ENCODE measurements at places on chromosomes 5 and 9. TPM values are rescaled to one million over a fixed set of nuclear protein-coding genes. Genes with fewer than 3 reads are reported as not detected.

Gene FAM53C
- total RNA-seq = 19.5 TPM

Gene PDGFRB
- under 0.01 TPM for total RNA-seq

Gene FAM221B
- not detected for total RNA-seq

Gene ANKRD33B
- total RNA-seq = 0.43 TPM

Gene NUP188
- 34.7 TPM for total RNA-seq

Gene RFX3
- 1.2 TPM for total RNA-seq

Gene ANKRD31
- total RNA-seq = under 0.01 TPM

Gene SCGB3A2
- not detected for total RNA-seq

Gene POU5F2
- total RNA-seq = 0.43 TPM

Gene CCIN
- total RNA-seq = 1.4 TPM

Gene ZNF608
- total RNA-seq = 13.3 TPM

Gene LAMC3
- total RNA-seq = not detected

Gene PTGS1
- 1.9 TPM for total RNA-seq

Gene ZBED3
- total RNA-seq = 1.4 TPM

Gene NMRK1
- total RNA-seq = 18.6 TPM

Gene LIX1
- total RNA-seq = not detected
